Choroid plexus epithelial cell (primary cell): ENCODE measurements at places on chromosomes 2 and 18.
A peak's percentile ranks its signal among the peaks of the same experiment; 100 is the strongest.

DNA sequence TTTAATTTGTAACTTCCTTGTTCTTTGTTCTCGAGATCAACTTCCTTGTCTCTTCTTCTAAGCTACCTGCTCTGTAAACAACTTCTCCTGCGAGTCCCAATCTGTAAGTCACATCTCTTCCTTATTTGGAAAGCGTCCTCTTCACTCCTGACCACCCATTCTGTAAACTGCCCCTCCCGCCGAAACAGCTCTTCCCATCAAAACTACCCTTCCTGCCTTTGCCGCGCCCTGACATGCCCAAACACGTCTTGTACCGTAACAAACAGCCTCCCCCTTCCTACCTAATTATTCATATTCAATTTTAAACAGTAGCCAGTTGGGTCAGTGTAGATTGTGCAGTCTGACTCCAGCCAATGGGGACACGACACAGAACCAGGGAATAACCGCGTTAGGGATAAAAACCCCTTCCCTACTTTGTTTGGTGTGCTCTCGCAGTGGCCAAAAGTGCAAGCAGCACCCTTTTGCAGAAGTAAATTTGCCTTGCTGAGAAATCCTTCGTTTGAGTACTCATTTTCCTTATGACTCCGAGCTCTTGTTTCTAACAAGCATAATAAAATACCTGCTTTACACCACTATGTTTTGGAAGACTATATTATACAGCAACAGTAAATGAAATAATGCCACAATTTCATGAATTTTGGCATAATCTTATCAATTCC is 39.8 kb downstream of the PIAS2 start:
- DNase-seq, result no peak

GRCh38 chr18:3319399-3319798 is 57.5 kb downstream of the MYL12B start:
- no peak for DNase-seq

- DNase-seq, result no peak
These were observed 265.1 kb downstream of the SOCS6 start for GRCh38 chr18:70553936-70554260.

- DNase-seq, result no peak
These were observed 45.0 kb downstream of the SDC1 start for GRCh38 chr2:20179755-20180594.

DNA sequence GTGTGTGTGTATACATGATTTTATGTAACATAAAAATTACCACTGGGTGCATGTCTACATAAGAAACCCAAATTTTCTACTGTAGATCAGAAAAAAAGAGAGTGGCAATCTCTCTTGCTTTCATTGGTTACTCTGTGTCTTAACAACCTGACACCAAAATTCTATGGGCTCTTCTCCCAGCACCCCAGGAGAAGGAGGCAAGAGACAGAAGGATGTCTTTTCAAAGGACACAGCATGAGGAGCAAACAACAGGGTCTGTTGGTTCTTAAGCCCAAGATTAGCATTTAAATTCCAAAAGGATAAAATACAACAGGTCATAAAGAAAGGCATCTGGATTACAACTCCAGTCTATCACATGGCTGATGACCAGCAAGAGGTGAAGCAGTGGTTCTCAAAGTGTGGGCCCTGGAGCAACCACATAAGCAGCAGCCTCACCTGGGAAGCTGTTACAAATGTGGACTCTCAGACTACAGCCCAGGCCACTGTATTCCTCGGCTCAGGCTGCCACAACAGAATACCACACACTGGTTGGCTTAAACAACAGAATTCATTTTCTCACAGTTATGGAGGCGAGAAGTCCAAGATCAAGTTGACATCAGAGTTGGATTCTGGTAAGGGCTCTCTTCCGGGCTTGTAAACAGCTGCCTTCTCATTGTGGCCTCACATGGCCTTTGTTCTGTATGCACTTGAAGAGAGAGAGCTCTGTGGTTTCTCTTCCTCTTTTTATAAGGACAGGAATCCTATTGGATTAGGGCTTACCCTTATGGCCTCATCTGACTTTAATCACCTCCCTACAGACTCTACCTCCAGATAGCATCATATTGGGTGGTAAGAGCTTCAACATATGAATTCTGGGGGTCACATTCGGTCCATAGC is 79.8 kb upstream of the RNF152 start:
- DNase-seq, result no peak

DNA sequence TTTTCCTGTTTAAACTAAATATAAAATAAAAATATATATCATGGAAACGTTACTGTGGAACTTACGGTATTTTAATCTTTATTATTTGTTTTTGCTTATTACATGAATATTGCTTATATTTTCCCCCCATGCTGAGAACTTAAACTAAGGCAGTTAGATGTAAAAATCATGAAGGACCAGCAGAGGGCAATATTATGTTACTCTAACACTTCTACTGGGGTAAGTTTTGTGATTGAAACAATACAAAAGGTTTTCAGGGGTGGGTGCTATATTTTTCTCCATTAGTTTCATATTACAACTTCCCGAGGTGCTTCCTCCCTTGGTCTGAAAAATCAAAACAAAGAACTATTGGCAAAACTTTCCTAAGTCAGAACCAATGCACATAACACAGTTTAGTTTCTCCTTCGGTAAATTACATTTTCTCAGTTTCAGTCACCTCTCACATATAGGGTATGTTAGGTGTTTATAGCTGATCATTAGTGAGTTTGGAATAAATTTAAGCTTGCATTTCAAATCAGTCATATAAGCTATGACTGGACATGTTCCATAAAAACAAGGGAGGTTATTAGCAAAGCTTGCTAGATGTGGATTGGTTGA is 54.8 kb downstream of the ZNF407 start:
- peak; percentile 81 for DNase-seq
